ENCODE measurements at places on chromosomes 12 and 14.

DNA sequence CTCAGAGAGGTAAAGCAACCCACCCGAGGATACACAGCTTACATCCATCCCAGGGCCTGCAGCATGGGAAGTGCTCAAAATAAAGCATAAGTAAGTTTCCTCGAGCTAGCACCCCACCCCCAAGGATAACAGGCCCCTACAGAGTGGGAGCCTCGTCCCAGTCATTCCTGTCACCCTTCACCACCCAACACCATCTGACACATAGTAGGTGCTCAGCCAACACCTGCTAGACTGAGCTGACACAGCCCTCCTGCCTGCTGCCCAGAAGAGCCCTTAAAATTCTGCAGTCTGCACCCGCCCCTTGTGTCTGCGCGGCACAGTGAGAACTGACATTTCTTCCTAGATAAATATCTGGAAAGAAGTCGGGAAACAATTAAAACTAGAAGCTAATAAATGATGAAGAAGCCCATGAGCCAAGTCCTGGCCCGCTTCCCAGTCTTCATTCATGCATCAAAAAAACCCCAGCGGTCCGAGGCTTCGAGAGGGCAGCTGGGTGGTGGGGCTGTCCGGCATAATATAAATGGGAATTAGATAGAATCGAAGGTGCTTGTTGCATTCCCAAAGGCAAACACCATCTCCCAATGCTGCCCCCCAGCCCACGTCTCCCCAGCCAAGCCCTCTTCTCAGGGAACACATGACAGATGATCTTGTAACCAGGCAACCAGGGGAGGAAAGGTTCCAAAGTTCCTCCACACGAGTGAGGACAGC lies 76.2 kb downstream of the BCL11B start:
- DNase-seq, result no peak

- no peak for DNase-seq
These were observed 409.0 kb upstream of the DCN start for GRCh38 chr12:91591639-91591987.

GRCh38 chr12:8852119-8852518 lies 29.7 kb downstream of the A2ML1 start:
- DNase-seq, result no peak

DNA sequence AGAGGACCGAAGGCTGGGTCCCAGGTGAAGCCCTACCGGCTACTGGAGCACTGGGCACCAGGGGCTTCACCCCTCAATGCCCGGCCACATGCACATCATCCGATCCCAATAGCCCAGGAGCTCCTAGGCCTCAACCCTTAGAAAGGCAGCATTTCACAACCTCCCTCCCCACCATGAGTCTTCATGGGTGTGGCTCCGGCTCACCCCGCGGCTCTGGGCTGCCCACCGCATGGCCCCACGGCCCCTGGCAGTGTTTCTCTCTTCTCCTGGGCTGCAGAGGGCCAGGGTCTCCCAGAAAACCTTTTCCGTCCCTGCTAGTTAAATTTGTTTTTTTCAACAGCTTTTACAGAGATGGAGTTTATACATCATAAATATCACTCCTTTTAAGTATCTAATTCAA lies 28.6 kb upstream of the DLK1 start:
- DNase-seq, result no peak

- DNase-seq, result no peak
These were observed 406.3 kb downstream of the RPL10L start for GRCh38 chr14:46245276-46245675.

GRCh38 chr14:36221112-36221511 lies 44.6 kb upstream of the PTCSC3 start:
- DNase-seq, result no peak

- DNase-seq, result peak; percentile 77
These were observed 3.0 kb upstream of the IFI27L2 start for GRCh38 chr14:94132285-94132887.

DNA sequence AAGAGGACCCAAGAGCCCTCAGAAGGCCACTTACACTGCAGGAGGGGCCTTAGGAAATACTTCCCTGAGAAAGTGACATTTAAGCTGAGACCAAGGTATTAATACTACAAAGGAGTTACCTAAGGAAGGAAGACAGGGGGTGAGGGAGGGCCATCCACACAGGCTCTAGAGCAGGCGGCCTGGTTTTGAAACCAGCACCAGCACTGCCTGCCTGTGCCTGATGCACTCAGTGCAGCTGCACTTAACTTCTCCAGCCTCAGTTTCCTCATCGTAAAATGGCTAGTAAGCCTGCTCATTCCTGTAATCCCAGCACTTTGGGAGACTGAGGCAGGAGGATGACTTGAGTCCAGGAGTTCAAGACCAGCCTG lies 45.5 kb upstream of the PLEKHG6 start:
- no peak for DNase-seq

DNA sequence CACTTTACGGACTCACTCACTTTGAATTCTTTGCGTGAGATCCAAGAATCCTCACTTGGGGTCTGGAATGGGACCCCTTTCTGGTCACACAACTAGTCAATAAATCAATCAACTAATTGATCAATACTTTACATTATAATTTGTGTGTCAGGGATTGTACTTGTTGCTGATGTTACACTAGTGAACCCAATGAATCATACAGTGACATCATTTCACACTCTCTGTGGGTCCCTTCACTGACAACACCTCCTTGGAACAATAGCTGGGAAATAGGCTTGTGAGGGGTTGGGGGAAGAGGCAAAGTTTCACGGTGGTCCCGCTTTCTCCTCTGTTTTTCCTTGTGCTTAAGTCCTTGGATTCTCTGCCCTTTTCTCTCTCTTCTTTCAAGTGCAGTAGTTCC lies 35.0 kb downstream of the TPH2 start:
- DNase-seq, result no peak

DNA sequence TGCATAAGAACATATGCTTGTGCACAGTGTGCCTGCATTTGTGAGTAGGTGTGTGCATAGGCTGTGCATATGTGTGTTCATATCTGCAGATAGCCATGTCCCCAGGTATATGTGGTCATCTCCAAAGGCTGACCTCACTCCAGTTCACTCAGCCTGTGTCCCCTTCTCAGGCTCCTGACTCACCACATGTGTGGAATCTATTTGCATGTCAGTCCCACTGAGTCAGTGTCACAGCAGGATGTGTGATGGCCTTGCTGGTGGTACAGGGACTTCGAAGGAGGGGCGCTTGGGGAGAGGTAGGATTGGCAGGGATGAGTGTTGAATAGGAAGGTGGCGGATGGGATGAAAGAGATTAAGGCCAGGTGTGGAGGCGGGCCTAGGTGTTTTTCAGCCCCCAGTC lies 35.5 kb downstream of the KRT80 start:
- DNase-seq, result no peak

GRCh38 chr12:124458992-124459851 lies 108.2 kb downstream of the NCOR2 start:
- DNase-seq, result no peak

DNA sequence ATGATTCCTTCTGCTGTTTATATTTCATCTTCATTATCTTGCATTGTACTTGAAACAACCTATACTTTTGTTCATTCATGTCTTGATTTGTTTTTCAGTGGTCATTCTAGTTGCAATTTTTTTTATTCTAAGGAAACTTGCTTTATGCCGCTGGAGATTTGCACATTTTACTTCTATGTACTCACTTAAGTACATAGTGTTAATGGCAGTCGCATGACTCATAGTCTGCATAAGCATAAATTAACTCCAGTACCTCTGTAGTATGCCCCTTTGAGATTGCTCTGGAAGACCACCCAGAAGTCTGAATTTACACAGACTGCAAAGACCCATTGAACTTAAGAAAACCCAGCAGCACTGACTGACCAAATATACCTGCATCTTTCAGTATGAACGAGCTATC lies 77.0 kb downstream of the MSRB3 start:
- DNase-seq, result no peak

GRCh38 chr14:48527832-48528231 lies 852.4 kb upstream of the MDGA2 start:
- DNase-seq, result no peak

DNA sequence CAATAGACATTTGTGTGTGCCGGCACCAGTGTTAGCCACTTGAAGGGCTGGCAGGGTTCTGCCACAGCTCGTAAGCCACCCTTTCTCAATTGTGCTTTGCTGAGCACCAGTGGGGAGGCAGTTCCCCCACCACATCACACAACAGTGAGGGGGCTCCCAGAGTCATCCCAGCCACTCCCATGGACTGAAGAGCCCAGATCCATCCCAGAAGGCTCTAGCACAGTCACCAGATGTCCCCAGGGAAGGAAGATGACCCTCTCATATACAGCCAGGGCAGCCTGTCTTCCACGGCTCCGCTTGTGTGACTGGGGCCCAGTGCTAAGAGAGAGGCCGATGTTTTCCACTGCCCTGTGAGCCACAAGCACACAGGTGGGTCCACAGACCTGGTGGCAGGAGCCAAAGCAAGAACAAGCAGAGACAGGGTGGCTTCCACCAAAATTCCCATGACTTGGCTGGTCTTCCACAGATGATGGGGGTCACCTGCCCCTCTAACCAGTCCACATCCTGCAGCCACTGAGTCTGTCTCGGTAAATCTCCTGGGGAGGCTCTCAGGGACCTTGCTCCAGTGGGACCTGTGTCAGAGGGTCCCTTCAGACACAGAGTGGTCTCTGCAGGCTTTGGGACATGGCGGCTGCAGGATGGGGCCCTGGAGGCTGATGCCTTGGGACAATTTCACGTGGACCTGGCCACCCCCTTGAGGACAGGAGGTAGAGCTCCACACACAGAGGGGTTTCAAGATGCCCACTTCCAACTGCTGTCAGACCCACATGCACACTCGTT lies 71.9 kb upstream of the DDX11 start:
- DNase-seq, result no peak

- DNase-seq, result peak; percentile 99
These were observed 10.1 kb downstream of the PLA2G1B start for GRCh38 chr12:120317224-120318105.

DNA sequence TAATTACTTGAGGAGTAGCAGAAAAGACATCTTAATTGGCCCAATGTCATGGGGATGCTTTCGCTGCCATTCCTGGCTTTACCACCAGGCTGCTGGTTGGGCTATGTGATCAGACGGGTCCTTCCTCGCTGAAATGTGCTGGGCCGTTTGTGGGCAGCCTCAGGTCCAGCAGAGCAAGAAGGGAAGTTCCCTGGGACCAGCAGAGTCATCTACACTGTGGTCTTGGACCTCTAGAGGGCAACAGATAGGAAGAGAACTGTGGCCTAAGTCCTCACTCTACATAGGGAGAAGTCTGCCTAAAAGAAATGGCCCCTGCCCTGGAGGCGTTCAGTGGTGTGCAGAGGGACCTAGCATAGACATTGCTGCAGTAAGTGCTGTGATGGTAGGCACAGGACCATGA lies 10.9 kb downstream of the EVL start:
- DNase-seq, result no peak

GRCh38 chr12:1503281-1503711 lies 91.1 kb downstream of the FBXL14 start:
- DNase-seq, result no peak

GRCh38 chr12:100427078-100427477 lies 46.6 kb upstream of the NR1H4 start:
- DNase-seq, result no peak

DNA sequence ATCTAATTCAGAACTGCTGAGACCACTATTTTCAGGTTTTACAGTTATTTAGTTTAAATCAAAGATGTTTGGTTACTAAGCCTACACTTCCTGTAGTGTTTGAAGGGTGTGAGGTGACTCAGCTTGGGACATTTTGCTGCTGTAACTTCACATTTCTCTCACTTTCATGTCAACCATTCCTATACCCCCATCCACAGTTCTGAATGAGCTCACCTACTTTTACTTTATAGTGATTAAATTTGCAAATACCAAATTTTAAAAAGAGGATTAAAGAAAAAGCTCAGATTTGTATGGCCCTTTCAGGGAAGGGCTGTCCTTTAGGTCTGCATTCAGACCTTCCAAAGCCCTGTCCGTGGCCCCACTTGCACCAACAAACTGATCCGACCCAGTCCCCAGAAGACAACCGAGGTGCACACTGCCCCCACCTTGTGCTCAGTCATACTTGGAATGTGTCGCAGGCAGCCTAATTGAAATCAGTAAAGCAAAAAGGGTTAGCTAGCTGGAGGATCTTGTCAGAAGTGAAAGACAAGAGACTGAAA lies 174.4 kb downstream of the MON2 start:
- no peak for DNase-seq

DNA sequence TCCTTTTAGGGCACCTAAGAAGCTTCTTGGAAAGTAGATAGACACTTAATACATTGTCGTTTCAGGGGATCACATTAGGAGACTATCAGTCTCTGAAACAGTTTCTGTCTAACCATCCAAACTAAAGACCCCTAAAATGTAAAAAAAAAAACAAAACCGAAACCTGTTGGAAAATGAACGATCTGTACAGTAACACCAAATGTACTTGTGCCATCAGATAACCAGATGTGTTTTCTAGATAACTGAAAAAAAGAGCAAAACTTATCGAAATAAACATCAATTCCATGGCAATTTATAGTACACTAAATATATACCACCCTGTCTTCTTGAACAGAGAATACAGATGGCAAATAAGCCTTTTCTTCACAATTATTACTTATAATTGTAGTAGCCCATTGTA lies 2.1 kb downstream of the LDHB start:
- no peak for DNase-seq

- DNase-seq, result no peak
These were observed 26.9 kb downstream of the GOLGA3 start for GRCh38 chr12:132801741-132802140.
